ENCODE measurements at places on chromosomes 1 and 21. TPM values are rescaled to one million over a fixed set of nuclear protein-coding genes. Genes with fewer than 3 reads are reported as not detected.

DNA sequence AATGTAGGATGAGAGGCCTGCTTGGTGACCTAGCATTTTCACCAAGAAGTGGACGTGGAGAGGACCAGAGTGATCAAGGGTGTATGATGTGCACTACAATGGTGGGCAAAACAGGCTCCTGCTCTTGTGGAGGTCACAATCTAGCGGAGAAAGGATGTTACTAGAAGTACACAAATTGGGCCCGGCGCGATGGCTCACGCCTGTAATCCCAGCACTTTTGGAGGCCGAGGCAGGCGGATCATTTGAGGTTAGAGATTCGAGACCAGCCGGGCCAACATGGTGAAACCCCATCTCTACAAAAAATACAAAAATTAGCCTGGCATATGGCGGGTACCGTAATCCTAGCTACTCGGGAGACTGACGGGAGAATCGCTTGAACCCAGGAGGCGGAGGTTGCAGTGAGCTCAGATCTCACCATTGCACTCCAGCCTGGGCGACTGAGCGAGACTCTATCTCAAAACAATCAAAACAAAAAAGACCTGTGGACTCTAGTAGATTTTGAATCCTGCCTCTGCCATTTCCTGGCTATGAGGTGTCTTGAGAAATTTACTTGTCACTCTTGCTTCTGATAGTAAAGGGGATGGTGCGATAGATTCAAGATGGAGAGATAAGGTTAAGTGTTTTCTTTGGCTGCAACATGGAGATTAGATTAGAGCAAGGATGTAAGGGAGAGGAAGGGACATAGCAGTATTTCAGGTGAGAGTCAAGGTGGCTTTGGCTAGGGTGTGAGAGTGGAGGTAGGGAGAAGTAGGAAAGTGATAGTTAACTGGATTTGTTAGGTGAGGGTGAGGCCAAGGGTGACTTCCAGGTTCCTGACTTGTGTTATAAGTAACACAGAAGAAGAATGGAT is 7.1 kb downstream of the KLF18 start:
- H3K4me3 ChIP-seq, result no peak overlapping the region
- no peaks in the 10 kb centered on the region for H3K36me3 ChIP-seq
- no peak overlapping the region for H3K27ac ChIP-seq
- H3K27me3 ChIP-seq, result no peaks in the 10 kb centered on the region

DNA sequence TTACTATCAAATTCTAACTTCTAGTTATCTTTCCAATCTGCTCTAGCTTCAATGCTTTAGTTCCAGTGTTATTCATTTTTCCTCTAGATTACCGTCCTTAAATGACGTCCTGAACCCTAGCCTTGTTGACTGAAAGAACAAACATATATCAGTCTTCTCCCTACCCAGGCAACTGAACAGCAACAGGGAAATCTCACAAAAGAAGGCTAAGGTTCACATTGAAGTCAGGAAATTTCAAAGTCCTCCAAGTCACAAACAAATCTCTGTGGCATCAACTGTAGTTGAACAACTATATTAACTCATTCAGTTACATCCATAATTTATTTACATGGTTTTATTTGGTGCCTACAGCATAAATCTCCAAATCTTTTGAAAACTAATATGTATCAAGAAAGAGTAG is 19.5 kb downstream of the FOXJ3 start:
- no peaks in the 10 kb centered on the region for H3K36me3 ChIP-seq
- peaks cover 4% of the 10 kb centered on the region for H3K4me1 ChIP-seq
- H3K27me3 ChIP-seq, result no peaks in the 10 kb centered on the region
- no peak overlapping the region for H3K27ac ChIP-seq
- H3K4me3 ChIP-seq, result no peak overlapping the region

DNA sequence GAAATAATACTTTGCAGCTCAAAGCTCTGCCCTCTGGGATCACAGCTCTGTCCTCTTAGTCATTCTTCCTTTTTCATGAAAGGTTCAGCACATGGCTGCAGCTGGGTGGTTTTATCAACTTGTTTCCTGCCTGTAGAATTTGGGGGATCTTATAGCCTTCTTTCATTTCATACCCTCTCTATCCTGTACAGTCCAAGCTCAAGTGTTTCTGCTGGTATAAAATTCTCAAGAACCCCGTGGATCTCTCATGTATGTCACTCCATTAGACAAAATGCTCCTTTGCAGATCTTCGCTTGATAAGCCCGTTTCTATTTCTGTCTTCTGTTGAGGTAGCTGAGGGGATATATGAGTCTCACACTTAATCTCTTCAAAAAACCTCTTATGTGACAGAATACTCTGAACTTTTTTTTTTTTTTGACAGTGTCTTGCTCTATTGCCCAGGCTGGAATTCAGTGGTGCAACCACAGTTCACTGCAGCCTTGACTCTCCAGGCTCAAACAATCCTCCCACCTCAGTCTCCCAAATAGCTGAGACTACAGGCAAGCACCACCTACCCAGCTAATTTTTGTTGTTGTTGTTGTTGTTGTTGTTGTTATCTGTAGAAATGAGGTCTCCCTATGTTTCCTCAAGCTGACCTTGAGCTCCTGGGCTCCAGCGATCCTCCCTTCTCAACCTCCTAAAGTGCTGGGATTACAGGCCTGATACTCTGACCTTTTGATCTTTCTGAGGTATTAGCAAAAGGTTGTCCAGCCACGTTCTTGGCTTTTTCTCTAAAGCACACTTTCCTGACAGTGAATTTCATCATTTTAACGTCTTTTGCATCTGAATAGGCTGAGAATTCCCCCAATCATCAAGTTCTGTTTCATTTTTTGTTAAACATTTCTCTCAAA is 24.6 kb upstream of the COL9A2 start:
- no peaks in the 10 kb centered on the region for H3K36me3 ChIP-seq
- no peak overlapping the region for H3K4me3 ChIP-seq
- no peaks in the 10 kb centered on the region for H3K27me3 ChIP-seq
- H3K27ac ChIP-seq, result no peak overlapping the region

DNA sequence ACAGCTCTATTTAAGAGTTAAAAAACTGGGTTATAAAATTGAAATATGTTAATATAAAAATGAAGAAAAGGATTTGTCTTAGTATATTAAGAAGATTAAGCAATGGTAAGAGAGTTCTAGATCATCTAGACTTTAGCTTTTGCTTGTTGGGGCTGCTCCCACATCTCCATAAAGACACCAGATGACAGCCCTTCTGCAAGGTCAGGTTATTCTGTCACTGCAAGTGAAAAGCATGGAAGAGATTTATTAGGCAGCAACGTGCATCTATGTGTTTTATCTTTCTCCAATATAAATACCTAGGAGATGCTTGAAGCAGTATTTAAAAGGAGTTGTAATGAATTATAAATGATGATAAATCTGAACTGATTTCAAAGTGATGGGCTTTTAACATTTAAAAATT is 1560.4 kb downstream of the AMY1C start:
- DNase-seq, result no peak
- no peak overlapping the region for H3K27ac ChIP-seq
- no peaks in the 10 kb centered on the region for H3K27me3 ChIP-seq
- H3K4me1 ChIP-seq, result no peaks in the 10 kb centered on the region
- H3K4me3 ChIP-seq, result no peak overlapping the region

DNA sequence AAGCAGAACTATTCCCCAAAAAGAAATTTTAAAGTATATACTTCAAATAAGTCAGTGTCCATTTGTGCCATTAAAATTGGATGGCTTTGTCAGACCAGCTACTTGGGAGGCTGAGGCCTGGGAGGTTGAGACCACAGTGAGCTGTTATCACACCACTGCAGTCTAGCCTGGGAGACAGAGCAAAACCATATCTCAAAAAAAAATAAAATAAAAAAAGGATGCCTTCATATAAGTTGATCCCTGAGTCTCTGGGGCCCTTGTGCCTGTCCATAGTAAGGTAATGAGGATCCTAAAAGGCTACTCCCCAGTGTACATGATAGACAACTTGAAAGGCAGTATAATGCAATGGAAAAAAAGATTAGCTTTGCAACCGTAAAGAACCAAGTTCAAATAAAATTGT is 81.2 kb upstream of the BARHL2 start:
- H3K4me3 ChIP-seq, result no peak overlapping the region
- H3K4me1 ChIP-seq, result no peaks in the 10 kb centered on the region
- no peaks in the 10 kb centered on the region for H3K36me3 ChIP-seq
- no peak overlapping the region for H3K27ac ChIP-seq

DR1 gene
- total RNA-seq, result 37.8 TPM

Data from PC-9 (cell line).